Thyroid gland (tissue), 4 donors: ENCODE measurements at places on chromosomes 16 and 17. TPM values are rescaled to one million over a fixed set of nuclear protein-coding genes. Genes with fewer than 3 reads are reported as not detected.

DNA sequence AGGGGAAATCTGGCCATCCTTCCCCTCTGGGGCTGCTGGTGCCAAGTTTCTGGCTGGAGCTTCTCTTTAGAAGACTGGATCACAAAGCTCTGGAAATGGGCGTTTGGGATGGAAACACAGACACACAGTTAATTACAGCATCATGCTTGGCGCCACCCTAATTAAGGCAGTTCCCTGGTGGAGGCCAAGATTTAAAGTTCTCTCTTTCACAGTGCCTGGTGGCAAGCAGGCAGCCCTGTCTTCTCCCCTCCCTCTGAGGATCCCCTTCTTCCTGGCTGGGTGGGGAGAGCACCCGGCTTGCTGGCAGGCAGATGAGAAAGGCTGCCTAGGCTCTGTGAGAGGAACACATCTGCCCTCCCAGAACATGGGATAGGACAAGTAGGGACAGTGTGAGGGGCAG is 59.0 kb upstream of the NKD1 start:
- H3K4me3 ChIP-seq = no peak overlapping the region
- no peaks in the 10 kb centered on the region for H3K4me1 ChIP-seq
- no peak overlapping the region for H3K27ac ChIP-seq
- no peaks in the 10 kb centered on the region for H3K27me3 ChIP-seq

Gene ZSCAN10
- total RNA-seq = not detected

DNA sequence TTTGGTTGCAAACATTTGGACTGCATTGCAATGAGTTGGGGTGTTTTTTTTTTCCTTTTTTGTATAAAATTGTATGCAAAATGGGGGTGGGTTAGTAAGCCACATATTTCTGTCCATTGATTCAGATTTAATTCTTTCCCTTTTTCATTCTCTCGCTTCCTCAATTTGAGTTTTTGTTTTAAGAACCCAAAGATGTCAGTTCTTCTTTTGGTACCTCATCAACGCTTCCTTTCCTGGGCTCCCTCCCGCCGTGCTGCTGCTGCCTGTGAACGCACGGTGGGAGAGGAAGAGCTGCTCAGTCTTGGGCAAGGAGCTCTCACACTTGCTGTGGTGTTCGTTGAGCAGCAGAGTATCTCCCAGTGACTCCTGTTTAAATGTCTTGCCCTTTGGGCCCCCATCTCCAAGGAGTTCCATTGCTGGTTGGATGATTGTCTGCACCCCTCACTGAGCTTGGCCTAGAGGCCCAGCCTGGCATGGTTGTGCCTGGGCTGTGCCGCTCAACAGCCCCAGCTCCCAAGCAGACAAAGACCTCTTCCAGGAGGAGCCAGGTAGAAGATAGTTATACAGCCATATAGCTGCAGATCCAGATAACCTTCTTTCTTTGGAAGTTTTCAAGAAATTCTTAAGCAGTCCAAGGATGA is 13.6 kb downstream of the UBFD1 start:
- H3K36me3 ChIP-seq = peaks cover 69% of the 10 kb centered on the region
- no peaks in the 10 kb centered on the region for H3K4me1 ChIP-seq
- H3K27me3 ChIP-seq = no peaks in the 10 kb centered on the region
- H3K27ac ChIP-seq = no peak overlapping the region

DNA sequence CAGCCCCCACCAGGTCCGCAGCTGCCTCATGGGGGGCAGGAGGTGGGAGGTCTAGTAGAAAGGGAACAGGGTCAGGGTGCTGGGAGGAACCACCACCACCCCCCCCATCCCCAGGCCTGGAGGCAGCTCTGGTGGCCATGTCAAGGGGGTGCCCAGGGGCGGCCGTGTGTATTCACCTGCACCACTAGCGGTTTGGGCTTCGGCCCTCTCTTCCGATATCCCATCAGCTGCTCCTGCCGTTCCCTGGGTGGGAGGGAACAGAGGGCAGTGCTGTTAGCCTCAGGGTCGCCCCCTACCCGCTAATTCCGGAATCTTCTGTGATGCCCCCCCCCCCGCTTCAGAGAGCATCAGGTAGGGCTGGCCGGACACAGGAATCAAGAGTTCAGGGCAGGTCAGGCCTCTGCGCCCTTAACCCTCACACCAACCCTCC is 3.8 kb downstream of the CBX4 start:
- DNase-seq = no peak
- H3K27me3 ChIP-seq = no peaks in the 10 kb centered on the region
- H3K4me3 ChIP-seq = no peak overlapping the region
- H3K36me3 ChIP-seq = peaks cover 20% of the 10 kb centered on the region
- H3K27ac ChIP-seq = no peak overlapping the region
- peaks cover 56% of the 10 kb centered on the region for H3K4me1 ChIP-seq

DNA sequence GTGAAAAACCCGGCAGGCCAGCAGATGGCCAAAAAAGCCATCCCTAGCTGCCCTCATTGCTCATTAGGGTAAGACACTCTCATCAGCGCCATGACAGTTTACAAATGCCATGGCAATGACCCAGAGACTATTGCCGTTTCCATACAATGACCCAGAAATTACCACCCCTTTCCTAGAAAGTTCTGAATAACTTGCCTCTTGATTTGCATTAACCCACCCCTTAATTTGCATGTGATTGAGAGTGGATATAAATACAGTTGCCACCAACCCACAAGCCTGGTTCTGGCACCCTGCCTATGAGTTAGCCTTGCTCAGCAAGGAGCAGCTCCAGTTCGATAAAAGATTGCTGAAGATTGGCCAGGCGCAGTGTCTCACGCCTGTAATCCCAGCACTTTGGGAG is 16.1 kb upstream of the C16orf54 start:
- peaks cover 44% of the 10 kb centered on the region for H3K4me1 ChIP-seq
- H3K27ac ChIP-seq = peak overlapping the region; percentile 32
- DNase-seq = no peak
- no peaks in the 10 kb centered on the region for H3K36me3 ChIP-seq

Gene ABCC12
- not detected for total RNA-seq

Gene RPRML
- not detected for total RNA-seq

Gene NOD2
- 0.40 TPM for total RNA-seq

DNA sequence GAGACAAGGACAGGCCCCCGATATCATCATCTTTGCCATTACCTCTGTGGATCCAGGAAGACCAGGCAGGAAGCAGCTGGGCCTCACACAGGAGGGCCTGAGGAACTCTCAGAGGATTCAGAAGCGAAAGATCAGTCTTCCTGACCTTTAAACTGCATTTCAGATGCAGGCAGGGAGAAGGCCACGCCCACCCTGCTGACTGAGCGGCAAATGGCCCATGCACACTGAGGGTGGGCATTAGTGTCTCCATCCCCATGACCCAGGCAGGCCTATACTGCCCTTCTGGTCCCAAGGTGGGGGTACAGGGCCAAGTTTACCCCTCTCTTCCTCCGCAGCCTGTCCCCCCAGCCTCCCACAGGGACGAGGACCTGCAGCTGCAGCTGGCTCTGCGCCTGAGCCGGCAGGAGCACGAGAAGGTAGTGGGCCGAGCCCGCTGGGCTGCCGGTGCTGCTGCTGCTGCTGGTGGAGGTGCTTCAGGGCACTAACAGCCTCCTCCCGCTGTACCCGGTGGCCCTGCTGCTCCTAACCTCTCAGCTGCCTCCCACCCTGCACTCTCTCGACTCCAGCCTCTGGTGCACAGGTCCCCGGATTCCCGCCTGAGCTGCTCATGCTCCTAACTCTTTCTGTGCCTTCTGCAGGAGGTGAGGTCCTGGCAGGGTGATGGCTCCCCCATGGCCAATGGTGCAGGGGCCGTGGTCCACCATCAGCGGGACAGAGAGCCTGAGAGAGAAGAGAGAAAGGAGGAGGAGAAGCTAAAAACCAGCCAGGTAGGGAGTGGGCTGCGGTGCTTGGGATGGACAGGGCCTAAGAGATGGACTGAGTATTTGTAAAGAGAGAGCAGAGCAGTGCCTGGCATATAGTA is 6.2 kb downstream of the EPN3 start:
- no peak for DNase-seq
- H3K36me3 ChIP-seq = no peaks in the 10 kb centered on the region
- no peaks in the 10 kb centered on the region for H3K27me3 ChIP-seq
- H3K4me3 ChIP-seq = no peak overlapping the region

- H3K27me3 ChIP-seq = no peaks in the 10 kb centered on the region
- peak; percentile 30 for DNase-seq
- no peak overlapping the region for H3K27ac ChIP-seq
- H3K4me1 ChIP-seq = no peaks in the 10 kb centered on the region
- no peaks in the 10 kb centered on the region for H3K36me3 ChIP-seq
Measured at GRCh38 chr17:59311051-59311468, 20.4 kb upstream of the YPEL2 start.

Gene TUBG1
- 23.5 TPM for total RNA-seq

Gene PCTP
- total RNA-seq = 17.2 TPM

GRCh38 chr16:74726716-74727115 is 26.1 kb upstream of the MLKL start:
- H3K4me3 ChIP-seq = no peak overlapping the region
- H3K27ac ChIP-seq = no peak overlapping the region
- DNase-seq = no peak
- no peaks in the 10 kb centered on the region for H3K36me3 ChIP-seq
- H3K27me3 ChIP-seq = no peaks in the 10 kb centered on the region

DNA sequence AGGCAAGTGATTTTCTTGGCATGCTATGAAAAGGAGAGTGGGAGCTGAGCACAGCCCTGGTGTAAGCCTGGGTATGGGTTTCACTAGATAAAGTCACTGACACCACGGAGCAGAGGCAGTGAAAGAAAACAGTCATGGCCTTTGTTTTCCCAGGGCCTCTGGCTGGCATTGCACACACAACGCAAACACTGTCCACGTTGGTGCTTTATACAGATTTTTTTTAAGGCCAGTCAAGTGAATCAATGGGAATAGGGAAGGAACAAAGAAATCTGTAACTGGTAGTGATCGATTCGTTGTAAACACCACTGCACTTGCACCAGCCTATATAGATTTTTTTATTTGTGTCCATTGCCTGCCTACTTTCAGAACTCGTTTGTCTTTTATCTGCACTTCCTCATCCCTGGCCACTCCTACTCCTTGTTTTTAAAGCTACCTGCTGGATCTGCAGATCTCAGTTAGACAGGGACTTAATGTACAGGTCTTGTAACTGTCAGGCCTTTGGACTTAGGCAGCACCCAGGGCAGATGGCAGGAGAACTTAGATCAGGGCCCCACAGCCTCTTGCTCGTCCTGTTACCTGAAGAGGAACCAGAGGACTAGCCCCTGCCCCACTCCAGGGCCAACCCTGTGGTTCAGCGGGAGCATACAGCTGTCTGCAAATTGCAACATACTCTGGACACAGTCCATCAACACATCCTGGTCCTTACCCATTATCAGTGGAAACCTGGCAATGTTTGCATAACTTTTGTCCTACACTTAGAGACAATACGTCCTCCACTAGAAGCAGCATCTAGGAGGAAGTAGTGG is 10.6 kb upstream of the TMIGD1 start:
- no peaks in the 10 kb centered on the region for H3K27me3 ChIP-seq
- peak overlapping the region; percentile 68 for H3K27ac ChIP-seq
- H3K4me3 ChIP-seq = no peak overlapping the region
- peaks cover 18% of the 10 kb centered on the region for H3K4me1 ChIP-seq
- DNase-seq = peak; percentile 40

- DNase-seq = no peak
- no peak overlapping the region for H3K27ac ChIP-seq
- H3K36me3 ChIP-seq = no peaks in the 10 kb centered on the region
- no peak overlapping the region for H3K4me3 ChIP-seq
- no peaks in the 10 kb centered on the region for H3K27me3 ChIP-seq
Measured at GRCh38 chr17:307295-307691, 45.3 kb downstream of the RPH3AL start.

DNA sequence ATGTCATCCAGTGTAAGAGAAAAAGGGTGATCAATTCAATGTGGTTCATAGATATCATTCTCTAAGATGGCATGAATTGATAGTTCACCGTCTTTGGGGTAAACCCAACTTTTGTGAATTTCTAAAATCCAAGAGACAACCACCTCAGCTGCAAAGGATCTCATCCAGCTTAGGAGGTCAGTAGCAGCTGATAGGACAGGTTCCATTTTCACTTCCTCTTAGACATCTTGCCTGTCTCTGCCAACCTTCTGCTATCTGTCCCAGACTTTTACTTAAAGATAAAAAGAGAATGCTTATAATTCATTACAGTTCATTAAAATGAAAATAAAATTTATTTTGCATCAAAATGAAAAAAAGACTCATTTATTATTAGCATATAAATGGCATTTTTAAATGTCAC is 468.2 kb downstream of the XYLT1 start:
- no peaks in the 10 kb centered on the region for H3K36me3 ChIP-seq
- H3K27me3 ChIP-seq = no peaks in the 10 kb centered on the region
- no peak for DNase-seq
- no peak overlapping the region for H3K4me3 ChIP-seq

DNA sequence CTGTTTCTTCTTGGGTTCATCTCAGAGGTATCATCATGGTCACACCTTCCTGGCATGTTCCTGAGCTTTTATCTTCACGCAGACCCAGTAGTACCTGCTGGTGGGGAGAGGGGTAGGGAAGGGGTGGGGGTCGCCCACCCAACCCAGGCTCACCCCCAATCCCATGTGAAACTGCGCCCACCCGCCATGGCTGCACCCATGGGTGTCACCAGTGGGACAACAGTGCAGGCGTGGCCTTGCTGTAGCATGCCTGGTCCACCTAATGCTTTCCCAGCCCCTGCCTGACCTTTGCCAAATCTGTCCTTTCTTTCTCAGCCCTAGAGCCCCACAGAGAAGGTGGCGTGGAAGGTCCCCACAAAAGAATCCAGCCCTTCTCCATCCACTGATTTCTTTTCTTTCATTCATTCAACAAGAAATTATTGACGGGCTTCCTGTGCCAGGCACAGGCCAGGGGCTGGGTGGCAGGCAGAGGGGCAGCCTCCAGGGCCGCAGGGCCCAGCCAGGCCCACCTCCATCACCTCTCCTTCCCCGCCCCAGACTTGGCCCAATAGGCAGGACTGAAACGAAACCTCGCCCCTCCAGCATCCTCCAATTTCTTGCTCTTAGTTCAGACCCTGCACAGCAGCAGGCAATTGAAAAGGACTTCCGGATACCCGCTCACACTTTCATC is 79.1 kb upstream of the TNRC6C start:
- H3K27me3 ChIP-seq = no peaks in the 10 kb centered on the region
- no peaks in the 10 kb centered on the region for H3K36me3 ChIP-seq
- H3K27ac ChIP-seq = no peak overlapping the region
- H3K4me3 ChIP-seq = no peak overlapping the region
- no peaks in the 10 kb centered on the region for H3K4me1 ChIP-seq
- no peak for DNase-seq

DNA sequence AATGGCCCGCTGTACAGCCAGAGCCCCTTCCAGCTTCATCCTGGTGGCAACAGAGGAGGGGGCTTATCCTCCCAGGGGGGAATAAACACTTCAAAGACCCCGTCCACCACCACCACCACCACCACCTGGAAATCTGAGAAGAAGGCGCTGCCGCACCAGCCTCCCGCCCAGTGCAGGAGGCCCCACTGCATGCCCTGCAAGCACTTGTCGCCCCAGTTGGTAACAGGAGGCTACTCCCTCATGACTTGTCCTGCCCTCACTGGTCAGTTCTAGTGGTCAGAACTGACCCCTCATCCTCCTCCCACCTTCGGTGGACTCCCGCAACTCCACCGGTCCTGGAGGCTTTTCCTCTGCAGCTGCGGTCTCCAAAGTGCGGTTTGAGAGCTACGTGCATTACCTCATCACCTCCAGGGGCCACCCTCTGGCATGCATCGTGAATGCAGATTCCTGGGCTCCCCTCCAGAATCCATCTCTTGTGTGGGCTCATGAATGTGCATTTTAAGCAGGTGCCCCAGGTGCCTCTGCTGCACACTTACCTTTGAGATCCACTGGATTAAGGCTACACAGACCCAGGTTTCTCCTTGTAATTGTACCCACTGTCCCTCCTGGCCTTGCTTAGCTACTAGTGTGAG is 71.8 kb downstream of the SRCIN1 start:
- H3K27me3 ChIP-seq = no peaks in the 10 kb centered on the region
- no peak overlapping the region for H3K4me3 ChIP-seq
- H3K4me1 ChIP-seq = no peaks in the 10 kb centered on the region
